ENCODE measurements at places on chromosomes 7 and 10. TPM values are rescaled to one million over a fixed set of nuclear protein-coding genes. Genes with fewer than 3 reads are reported as not detected.

CHST15 gene
- 0.25 TPM for total RNA-seq

DNA sequence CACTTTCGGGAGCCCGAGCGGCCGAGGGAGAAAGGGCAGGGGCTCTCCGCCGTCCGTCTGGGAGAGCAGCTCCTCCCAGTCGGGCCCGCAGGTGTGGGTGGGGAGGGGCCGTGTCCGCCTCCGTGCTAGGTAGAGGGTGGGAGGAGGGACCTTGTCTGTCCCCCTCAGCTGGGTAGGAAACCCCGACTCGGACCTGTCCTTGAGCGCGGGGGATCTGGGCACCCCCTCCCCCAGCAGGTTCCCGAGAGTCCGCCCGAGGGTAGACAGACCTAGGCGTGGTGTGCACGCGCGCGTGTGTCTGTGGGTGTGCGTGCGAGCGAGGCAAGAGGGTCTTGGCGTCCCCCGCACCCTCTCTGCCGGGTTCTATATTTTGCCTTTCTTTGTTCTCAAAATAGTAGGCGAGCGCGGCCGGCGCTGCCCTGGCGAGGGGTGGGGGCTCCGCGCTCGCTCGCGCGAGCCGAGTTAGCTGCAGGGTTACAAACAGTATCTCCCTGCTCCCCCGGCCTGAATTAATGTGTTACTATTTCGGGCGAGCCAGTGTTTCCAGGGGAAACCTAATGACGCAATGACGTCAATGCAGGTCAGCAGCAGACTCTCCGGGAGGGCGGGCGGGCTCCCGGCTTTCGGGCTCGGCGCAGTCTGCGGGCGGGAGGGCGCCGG, 73.9 kb upstream of the LEP start:
- H3K27ac ChIP-seq: no peak overlapping the region
- H3K36me3 ChIP-seq: no peaks in the 10 kb centered on the region
- DNase-seq: peak; percentile 82
- peaks cover 21% of the 10 kb centered on the region for H3K4me1 ChIP-seq
- H3K4me3 ChIP-seq: peak overlapping the region; percentile 66

DNA sequence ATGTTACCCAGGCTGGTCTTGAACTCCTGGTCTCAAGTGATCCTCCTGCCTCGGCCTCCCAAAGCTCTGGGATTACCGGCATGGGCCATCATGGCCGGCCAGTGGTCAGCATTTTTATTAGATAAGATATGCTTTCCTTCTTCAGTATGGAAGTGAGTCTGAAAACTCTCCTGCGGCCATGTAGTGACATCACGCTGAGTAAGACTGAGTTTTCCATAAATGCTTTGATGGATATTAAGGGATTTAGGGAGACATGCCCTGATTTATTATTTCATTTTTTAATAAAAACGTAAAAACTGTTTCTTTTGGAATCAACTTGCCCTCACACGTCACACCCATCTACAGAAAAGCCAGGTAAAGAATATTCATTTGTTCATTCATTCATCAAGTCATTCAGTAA, 48.4 kb downstream of the DYNC1I1 start:
- no peak overlapping the region for H3K27ac ChIP-seq
- H3K4me1 ChIP-seq: no peaks in the 10 kb centered on the region
- H3K4me3 ChIP-seq: no peak overlapping the region
- no peak for DNase-seq

DNA sequence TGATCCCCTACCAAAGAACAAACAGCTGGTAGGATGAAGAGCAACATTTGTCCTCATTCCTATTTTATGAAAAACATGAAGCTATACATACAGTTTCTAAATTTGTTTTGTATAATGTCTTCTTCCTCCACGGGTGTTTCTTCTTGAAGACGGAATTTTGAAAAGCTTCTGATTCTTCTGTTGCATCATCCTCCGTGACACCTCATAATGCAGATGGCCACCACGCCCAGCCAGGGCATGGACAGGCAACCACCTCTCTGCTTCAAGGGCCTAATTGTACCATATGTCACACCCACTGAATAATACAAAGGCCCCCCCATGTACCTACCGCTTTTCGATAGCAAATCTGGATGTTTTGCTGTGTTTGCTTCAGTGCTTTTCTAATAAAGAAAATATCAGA, at the start of gene SUN3:
SUN3 (minus strand) TSS at position 170 of the 400 bp plus-strand sequence; CDS start at position 1, 169 bp downstream.
- H3K36me3 ChIP-seq: no peaks in the 10 kb centered on the region
- no peak within 1 kb of the TSS for H3K27ac ChIP-seq
- DNase-seq: no peak
- peaks cover 3% of the 10 kb centered on the region for H3K27me3 ChIP-seq
- no peaks in the 10 kb centered on the region for H3K4me1 ChIP-seq
- no peak within 1 kb of the TSS for H3K4me3 ChIP-seq

GRCh38 chr7:139023076-139023475, 12.8 kb downstream of the ZC3HAV1L start:
- H3K27me3 ChIP-seq: no peaks in the 10 kb centered on the region
- peaks cover 14% of the 10 kb centered on the region for H3K4me1 ChIP-seq
- H3K36me3 ChIP-seq: peaks cover 34% of the 10 kb centered on the region
- no peak overlapping the region for H3K4me3 ChIP-seq
- no peak for DNase-seq
- H3K27ac ChIP-seq: no peak overlapping the region

DNA sequence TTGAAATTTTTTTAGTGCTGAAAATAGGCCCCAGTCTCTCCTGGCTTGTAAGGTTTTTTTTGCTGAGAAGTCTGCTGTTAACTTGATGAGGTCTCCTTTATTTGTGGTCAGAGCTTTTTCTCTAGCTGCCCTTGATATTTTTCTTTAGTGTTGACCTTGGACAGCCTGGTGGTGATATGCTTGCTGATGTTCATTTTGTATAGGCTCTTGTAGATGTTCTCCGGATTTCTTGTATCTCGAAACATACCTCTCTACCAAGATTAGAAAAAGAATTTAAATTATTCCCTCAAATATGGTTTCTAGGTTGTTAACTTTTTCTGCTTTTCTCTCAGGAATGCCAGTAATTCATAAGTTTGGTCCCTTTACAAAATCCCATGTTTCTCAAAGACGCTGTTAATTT, 102.3 kb downstream of the TWIST1 start:
- H3K27me3 ChIP-seq: no peaks in the 10 kb centered on the region
- no peak overlapping the region for H3K27ac ChIP-seq
- no peak for DNase-seq
